Activated CD8-positive, alpha-beta memory T cell treated with anti-CD3 and anti-CD28 coated beads for 1 hour (primary cell): ENCODE measurements at places on chromosomes 2 and 18.

- DNase-seq = no peak
Observed at GRCh38 chr2:98448441-98449145, 3.9 kb downstream of the INPP4A start.

GRCh38 chr2:204586444-204587180, 41.3 kb downstream of the PARD3B start:
- no peak for DNase-seq

- DNase-seq = no peak
Observed at GRCh38 chr2:139214801-139215200, 434.6 kb upstream of the NXPH2 start.

DNA sequence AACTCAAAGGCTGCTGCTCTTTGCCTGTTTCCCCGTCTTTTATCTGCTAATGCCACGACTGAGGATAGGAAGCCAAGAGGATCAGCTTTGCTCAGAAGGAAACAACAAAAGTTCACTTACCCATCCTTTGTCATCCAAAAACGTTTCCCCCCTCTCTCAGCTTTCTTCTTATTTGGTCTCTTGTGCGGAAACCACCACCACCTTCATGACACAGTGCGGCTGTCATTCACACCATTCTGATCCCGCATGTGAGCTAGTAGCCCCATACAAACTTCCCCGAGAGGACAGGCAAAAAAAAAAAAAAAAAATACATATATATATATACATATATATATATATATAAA, 656 bp downstream of the LRRTM4 start:
- no peak for DNase-seq

GRCh38 chr18:26723981-26724380, 141.5 kb downstream of the AQP4 start:
- DNase-seq = no peak

GRCh38 chr2:134838143-134838620, at the start of gene ACMSD:
TSS of gene ACMSD (plus strand) at chr2:134838616. CDS start at chr2:134838683, 67 bp downstream.
- no peak for DNase-seq

DNA sequence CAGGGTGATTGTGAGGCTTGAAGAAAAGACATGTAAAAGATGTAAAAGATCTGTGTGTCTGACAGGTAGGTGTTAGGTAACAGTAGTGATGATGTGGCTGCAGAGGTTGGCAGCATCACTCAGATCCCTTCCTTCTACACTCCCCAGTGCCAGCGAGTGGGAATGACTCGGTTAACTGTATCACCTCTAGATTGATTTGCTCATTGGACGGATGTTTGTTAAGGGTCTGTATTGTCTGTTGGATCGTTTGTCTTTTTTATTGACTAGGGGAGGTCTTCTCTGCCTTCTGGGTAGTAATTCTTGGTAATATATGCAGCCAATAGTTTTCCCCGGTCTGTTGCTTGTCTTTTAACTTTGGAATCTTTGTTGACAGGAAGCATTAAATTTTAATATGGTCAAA, 44.8 kb upstream of the CNGA3 start:
- DNase-seq = no peak

DNA sequence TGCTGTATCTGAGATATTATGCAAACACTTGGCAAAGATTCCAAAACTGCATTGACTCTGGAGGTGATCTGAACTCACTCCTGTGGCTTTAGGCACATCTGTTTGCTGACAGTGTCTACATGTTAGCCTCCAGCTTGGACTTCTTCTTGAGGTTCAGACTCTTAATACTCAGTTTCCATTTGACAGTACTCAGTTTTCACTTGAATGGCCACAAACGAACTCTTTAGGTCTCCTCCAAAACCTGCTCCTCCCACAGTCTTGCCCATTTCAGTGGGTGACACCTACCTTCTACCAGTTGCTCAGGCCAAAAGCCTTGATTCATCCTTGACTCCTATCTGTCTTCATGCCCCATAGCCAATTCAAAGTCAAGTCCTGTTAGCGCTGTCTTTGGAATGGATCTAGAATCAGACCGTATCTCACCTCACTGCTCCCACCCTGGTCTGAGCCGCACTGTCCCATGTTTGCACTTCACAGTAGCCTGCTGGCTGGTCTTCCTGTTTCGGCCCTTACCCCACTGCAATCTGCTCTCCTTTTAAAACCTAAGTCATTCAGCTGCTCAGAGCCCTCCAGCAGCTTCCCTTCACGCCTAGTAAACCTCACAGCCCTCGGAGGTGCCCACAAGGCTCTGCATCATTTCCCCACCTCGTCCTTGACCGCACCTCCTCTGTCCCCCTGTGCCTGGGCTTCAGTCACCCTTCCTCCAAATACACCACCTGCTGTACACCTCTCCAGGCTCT, 10.5 kb downstream of the ATG16L1 start:
- no peak for DNase-seq

DNA sequence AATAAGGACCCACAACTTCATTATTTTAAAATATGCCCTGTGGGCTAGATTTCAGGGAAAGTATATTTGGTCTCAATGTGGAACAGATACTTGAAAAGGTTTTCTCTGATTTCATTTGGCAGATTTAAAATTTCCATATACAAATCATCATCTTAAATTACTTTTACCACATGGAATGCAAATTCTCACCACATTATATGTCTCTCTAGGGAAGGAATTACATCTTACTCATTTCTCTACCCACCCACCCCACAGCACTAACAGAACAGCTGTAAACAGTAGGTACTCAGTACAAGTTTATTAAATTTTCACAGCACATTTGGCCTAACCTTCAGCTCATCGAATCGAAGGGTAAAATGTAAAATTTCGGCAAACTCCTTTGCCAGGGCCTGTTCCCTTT, 104.0 kb downstream of the CYRIA start:
- DNase-seq = no peak

GRCh38 chr2:223886726-223887125, 49.3 kb upstream of the AP1S3 start:
- DNase-seq = no peak

GRCh38 chr2:206082298-206082843, 3.6 kb downstream of the INO80D start:
- DNase-seq = no peak

DNA sequence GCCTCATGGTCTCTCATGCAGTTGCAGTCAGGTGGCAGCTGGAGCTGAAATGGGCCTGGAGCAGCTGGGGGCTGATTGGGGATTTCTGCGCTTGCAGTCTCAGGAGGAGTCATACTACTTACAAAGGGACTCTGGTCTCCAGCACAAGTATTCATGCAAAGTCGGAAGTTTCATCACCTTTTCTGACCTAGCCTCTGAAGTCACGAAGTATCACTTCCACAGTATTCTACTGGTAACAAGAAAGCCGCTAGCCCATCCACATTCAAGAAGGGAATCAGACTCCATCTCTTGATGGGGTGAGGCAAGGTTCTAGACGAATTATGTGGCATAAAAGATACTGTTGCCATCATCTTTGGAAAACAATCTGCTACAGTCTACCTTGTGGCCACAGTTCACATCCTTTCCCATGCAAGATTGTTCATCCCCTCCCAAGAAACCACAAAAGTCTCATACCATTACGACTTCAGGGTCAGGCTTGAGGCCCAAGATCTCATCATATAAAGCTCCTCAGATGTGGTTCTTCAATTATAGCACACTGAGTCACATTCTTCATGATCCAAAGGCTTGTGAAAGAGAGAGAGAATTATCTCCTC, 95.3 kb downstream of the SMC6 start:
- no peak for DNase-seq

GRCh38 chr2:154198866-154199265, 327.1 kb downstream of the GALNT13 start:
- no peak for DNase-seq

GRCh38 chr2:48332286-48332685, 197.7 kb upstream of the STON1 start:
- DNase-seq = no peak

DNA sequence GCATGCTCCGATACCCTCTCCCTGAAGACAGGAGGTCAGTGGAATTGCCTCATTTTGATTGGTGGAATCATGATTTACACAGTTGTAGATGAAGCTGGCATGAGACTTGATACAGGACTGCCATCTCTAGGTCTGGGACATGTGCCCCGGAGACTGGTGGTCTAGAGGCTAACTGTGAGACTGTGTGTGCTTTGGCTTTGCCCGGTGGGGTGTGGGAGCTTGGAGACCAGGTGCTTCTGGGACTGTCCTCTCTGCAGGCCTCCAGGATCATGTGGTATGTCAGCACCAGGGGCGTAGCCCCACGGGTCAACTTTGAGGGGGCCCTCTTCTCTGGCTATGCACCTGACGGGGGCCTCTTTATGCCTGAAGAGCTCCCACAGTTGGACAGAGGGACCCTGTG, 2.7 kb downstream of the THNSL2 start:
- DNase-seq = no peak

DNA sequence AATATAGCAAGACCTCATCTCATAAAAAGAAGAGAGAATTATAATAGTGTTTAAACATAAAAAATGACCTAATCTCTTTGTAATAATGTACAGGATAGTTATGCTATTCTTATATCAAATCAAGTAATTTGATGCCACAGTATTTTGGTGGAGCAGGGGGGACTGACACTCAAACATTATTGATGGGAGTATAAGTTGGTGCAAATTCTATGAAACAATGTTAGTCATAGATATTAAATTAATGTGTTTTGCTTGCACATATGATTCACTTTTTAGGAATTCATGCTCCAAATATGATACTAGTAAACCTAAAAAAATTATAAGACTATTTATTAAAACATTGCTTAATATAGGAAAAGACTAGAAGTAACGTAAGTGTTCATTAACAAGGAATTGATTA, 256.1 kb upstream of the SYT4 start:
- DNase-seq = no peak

GRCh38 chr18:61034580-61034979, 298.6 kb upstream of the CDH20 start:
- DNase-seq = no peak

GRCh38 chr2:42978175-42978886, 185.9 kb upstream of the HAAO start:
- no peak for DNase-seq

DNA sequence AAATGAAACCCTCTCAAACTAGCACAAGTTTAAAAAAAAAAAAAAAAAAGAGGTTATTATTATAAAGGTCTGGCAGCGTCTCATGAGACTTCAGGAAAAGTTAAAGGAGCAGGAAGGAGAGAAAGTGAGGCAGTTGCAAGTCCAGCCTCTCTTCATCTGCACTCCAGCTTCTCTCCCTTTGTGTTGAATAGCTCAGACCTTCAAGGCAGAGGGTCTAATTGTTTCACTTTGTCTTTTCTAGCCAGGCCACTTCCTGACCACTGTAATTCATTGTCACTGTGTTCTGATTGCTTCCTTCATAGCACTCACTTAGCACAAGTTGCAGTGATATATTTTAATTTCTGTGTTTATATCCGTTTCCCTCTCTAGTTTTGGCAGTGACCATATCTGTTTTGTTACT, 99.9 kb downstream of the SPATS2L start:
- DNase-seq = no peak

GRCh38 chr2:187527262-187527661, 27.0 kb downstream of the TFPI start:
- DNase-seq = no peak

DNA sequence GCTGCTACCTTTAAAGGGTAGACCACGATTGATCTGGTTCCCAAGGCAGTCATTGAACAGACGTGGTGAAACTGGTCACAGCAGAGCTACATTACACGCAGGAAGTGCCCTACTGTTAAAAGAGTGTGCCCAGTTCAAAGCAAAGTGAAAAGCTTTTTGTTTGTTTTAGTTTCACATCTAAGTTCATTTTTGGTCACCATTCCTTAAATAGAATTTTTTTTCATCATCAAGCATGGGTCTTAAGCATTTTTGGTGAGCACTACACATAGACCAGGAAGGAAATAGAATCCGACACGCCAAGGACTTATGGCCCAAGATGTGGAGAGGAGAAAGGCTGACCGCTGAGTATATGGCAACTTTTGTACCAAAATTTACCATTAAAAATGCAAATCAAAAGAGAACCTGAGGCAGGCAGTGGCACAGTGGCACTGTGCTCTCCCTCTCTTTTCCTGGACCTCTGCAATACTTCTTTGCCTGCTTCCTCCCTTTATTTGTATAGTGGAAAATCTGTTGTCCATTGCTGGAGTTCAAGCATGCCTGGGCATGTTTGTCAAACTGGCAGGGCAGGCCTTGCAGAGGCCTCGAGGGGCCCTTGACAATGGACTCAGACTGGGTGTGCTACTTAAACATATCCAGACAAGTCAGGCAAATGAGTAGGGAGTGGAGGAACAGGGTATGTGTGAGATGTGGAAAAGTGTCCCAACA, 42.6 kb upstream of the HNRNPA3 start:
- DNase-seq = no peak

DNA sequence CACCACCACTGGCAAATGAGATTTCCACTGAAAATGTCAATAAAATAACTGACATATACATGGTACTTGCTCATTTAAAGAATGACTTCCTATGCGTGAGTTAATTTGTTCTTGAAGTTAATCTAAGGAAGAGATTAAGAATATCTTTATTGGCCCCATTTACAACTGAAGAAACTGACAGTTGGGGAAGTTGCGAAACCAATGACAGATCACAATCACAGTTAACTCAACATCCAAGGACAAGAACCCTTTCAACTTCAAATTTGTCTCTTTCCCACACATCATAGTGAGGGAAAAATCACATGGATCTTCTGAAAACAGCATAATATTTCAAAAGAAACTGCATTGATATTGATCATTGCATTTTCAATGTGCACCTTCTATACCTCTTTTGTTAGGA, 565.4 kb downstream of the IRS1 start:
- DNase-seq = no peak

DNA sequence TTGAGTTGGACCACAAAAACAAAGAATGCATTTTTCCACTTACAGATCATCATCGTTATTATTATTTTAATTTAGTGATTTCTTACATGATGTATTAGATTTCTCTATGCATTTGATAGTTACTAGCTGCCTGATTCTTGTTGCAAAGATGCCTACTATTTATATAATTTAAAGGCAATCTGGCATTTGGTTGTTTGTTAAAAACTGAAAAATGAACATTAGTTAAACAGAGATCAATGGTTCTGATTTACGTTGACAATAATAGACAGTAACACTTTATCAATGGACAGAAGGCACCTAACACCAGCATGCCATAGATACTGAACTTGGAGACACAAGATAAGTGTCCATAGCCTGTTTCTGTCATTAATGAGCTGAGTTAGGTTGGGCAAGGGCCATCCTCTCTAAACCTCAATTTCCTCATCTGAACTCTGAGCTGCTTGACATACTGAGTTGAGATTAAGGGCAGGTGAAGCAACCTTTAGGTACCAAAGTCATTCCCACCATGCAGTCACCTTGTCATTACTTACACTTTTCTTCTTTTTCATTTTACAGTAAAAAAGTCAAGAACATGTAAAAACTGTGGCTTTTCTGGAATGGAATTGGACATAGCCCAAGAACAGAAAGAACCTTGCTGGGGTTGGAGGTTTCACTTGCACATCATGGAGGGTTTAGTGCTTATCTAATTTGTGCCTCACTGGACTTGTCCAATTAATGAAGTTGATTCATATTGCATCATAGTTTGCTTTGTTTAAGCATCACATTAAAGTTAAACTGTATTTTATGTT, 3.1 kb downstream of the CCL20 start:
- no peak for DNase-seq

- no peak for DNase-seq
Observed at GRCh38 chr18:75173125-75173432, 35.9 kb downstream of the PTGR3 start.

GRCh38 chr18:61669320-61669719, 223.5 kb downstream of the RNF152 start:
- DNase-seq = no peak

- DNase-seq = no peak
Observed at GRCh38 chr2:152097290-152097800, 1.5 kb downstream of the CACNB4 start.

- no peak for DNase-seq
Observed at GRCh38 chr2:196440413-196440812, 199.1 kb upstream of the CCDC150 start.

- no peak for DNase-seq
Observed at GRCh38 chr18:54284535-54284934, 15.2 kb downstream of the POLI start.
